NCI-H510A (cell line): ENCODE measurements at places on chromosomes 7 and 10.

- DNase-seq: no peak
Observed at GRCh38 chr10:48576501-48576900, 28.4 kb downstream of the ARHGAP22 start.

DNA sequence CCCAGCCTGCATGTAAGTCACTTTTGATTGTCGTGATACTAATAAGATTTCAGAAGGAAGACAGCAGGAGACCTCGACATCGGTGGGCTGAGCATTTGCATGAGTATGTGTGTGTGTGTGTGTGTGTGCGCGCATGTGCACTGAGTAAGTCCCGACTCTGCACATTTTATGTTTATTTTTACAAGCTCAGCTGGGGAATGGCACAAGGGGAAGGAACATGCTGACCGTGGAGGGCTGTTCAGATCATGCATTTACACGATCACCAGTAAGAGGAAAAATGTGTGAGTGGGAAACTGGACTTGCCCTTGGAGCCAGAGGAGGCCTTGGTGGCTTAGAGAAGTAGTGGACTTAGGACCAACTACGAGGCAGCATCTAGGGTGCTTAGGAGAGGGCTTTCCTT is 41.3 kb downstream of the IL2RA start:
- DNase-seq: no peak

- DNase-seq: no peak
Observed at GRCh38 chr7:94466516-94466915, 43.1 kb upstream of the CASD1 start.

DNA sequence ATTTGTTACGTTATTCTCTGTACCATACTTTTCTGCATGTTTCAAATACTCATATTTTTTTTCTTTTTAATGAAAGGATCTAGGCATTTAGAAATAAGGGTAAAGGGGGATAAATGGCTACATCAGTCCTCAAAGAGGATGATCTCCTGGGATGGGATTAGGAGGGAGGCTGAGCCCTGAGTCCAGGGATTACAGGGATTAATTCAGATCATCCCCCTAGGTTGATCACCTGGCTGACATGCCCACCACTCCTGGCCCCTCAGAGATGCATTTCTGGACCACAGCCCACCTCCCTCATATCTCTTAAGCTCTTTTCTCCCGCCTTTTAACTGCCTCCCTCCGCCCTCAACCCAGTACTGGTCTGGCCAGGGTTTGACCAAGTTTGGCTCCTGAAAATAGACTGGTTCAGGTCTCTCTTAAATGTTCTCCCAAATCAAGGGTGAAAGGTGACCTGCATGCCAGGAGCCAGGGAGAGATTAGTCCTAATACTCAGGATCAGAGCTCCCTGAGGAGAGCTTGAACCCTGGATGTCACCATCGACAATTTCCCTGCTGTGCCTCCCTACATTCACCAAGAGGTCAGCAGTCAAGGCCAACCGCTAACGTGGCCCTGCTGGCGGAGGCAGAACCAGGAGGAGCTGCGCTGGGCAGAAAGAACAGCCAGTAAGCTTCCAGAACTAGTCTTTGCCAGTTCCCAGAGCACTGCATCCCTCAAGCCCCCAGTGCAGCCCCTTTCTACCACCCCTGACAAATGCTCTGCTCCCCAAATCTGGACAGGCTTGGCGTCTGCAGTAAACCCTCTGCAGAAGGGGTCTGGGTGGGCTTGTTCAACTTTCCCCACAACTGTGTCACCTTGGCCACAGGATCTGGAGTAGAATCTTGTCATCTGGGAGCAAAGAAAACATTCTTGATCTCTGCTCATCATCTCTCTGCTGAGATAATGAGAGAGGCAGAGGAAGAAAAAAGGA is 3.0 kb upstream of the CCDC136 start:
- DNase-seq: no peak

- DNase-seq: peak; percentile 13
Observed at GRCh38 chr10:4981722-4982471, 18.7 kb downstream of the AKR1C1 start.

- no peak for DNase-seq
Observed at GRCh38 chr7:159027056-159027788, 117.4 kb downstream of the VIPR2 start.

DNA sequence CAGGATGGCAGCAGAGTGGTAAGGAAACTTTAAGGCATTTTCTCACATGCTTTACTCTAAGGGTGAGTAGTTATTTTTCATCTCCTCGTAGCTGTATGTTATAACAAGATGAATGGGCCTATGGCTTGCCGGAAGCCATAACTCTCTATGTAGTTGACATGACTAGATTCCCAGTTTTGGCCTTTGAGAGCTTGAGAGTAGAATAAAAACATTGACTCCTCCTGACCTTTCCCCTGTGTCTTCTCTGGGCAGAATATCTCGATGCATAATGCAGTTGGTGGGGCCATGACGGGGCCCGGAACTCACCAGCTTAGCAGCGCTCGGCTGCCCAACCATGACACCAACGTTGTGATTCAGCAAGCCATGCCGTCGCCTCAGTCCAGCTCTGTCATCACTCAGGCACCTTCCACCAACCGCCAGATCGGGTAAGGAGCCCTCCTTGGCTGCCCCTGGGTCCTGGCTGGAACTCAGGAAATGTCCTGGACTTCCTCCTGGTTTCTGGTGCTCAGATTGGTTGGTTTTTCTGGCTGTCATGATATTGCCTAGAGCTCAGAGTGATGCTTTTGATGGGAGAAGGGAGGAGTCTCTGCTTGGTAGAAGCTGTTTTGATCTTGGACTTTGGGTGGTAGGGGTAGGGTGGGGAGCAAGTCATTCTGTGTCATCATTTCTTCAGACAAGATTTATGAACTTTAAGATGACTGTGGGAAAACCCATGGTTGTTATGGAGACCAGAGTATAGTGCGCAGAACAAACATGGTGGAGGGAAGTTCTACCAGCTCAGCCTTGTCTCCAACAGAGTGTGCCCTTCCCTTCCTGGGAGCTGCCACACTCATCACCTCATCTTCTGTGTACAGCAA is 158.0 kb downstream of the CREB5 start:
- DNase-seq: no peak

DNA sequence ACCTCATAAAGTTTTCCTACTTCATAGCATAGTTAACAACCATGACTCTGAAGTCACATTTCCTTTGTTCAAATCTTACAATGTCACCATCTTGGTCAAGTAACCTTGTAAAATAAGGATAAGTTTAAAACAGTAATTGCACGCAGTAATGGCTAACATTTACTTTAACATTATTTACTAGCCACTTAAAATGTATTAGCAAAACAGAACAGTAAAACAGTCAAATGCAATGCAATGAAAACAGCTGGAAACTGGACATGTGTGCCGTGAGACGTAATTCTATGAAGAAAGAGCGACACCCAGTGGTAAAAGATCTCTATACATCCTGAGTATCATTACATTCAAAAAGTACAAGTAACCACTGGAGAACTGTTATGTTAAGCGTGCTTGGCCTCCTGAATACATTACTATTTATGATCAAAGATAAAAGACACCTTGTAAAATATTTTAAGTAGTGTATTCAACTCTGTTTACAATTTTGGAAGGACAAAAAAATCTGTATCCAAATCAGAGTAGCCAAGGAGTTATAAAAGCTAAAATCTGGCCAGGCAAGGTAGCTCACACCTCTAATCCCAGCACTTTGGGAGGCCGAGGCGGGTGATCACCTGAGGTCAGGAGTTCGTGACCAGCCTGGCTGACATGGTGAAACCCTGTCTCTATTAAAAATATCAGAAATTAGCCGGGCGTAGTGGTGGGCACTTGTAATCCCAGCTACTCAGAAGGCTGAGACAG is 27.2 kb downstream of the ATE1 start:
- peak; percentile 28 for DNase-seq

DNA sequence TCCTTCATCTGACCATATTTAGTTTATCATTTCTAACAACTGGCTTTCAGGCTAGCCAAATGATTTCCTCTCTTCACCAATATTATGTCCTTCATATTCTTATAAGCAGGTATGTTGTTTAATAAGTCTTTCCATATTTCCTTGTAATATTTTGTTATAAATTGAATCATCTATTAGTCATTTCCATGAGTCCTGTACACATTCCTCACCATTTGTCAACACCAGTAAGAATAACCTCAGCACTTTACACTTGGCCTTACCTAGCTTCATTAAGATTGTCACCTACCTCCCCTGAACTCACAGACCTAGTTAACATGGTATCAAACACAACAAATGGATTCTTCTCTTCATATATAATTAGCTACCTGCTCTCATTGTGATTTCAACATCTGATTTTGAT is 282.3 kb downstream of the SEMA3D start:
- DNase-seq: no peak

DNA sequence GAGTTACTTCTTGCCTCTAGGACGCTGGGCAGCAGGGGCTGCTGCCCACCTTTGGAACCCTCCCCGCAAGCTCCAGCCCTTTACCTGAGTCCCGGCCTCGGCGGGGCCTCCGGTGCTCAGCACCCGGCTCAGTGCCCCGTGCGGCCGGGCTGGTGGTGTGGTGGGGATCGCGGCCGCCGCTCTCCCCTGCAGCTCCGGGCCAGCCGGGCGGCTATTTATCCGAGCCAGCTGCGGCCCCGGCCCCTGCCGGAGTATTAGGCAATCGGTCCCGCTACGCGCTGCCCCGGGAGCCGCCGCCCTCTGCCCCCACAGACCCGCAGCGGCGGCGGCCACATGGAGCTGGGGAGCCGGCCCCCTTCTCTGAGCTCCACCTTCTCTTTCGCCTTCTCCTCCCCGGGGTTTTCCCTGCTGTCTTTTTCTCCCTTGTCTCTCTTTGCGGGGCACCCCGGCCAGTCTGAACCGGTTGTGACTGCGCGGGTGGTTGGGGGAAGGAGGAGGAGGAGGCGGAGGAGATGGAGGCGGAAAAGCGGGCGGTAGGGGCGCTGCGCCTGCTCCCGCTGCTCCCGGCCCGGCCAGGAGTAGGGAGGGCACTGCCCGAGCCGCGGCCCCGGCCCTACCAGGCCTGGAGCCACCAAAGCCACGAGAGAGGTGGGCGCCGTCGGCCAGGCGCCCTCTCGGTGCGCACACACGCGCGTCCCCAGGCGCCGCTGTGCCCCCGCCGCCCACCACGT is at the start of gene SLC16A9:
Gene SLC16A9, minus strand, starts transcription at position 456 of the 731 bp plus-strand sequence. CDS start 25,559 bp downstream, outside the sequence.
- DNase-seq: peak; percentile 34
